ENCODE measurements at places on chromosomes 7 and 10. TPM values are rescaled to one million over a fixed set of nuclear protein-coding genes. Genes with fewer than 3 reads are reported as not detected.

GRCh38 chr7:6546498-6547251 lies 4.6 kb downstream of the GRID2IP start:
- DNase-seq, result peak; percentile 21

GRCh38 chr7:111903016-111903415 lies 303.2 kb downstream of the DOCK4 start:
- no peak for DNase-seq

DNA sequence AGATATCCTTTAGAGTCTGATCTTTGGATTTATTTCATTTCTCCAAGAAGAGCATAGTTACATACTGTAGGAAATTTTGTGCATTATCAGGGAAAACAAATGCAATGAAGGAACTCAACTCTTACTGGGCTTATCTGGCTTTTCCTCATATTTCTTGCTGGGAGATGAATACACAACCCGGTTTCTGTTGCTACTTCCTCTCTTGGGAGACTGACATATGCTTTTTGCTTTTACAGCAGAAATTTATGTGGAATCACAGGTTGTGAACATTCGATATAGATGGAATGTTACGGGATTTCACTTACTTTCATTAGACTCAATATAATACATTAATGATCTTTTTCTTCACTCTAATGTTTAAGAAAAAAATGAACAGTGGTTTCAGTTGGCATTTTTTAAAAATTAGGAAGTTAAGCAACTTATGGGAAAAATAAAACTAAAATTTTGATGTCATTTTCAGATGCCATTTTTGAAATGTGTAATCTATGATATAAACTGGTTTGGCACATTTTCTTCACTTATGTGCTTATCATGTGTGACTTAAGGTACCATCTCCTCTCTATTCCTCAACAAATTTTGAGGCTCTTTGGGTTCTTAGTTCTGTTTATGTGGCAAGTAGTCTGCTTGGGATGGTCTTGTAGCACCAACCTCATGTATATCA lies 7.1 kb downstream of the SND1 start:
- DNase-seq, result no peak

DNA sequence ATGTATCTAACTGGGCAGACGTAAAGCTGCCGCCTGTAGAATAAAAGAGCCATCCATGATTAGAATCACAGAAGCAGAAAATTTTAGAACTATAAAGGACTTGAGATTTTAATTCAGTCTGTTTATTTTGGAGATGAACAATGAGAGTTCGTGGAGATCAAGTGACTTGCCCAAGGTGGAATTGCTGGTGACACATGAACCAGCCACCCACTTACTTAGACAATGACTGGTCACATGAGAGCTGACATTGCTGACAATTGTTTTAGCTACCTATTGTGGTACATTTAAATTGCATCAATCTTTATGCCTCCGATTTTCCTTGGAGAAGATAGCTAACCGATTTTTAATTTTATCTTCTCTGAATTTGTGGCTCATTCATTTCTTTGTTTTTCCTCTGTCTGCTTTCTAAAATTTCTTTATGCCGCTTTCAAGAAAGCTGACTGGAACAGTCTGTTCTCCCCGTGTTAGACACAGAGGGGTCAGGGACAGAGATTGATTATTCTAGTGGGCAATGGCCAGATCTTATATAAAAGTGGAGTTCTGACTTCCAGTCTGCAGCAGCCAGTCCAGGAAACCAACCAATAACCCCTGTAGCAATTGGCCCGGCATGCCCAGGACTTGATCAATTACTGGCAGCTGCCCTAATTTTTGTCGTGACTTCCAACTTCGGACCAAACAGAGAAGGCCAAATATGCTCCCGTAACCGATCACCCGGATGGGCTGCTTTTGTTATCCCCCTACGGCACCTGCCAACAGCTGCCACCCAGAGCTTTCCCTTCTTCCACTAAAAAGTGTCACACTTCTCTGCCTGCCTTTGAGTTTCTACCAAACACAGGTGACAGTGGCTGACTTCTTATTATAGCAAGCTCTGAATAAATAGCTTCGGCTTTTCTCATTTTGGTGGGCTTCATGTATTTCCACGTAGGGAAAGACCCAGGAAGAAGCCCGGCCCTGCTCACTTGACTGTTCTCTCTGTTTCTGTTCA lies 241.6 kb downstream of the CAMK1D start:
- no peak for DNase-seq

DNA sequence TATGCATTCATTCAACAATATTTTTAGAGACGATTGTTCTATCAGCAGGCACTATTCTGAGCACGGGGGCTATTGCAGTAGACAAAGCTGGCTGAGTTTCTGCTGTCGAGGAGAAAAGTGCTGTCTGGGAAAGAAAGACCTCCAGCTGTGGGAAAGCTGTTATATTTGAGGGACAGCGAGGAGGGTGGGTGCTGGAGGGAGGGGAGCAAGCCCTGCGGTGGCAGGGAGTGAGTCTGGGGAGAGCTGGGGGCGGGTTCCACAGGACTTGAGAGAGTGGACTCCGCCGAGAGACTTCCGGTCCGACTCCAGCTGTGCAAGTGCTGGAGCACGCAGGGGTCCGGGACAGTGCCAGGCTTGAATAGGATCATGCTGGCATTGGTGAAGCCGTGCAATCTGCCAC lies 602.1 kb upstream of the FOXK1 start:
- DNase-seq, result no peak

DNA sequence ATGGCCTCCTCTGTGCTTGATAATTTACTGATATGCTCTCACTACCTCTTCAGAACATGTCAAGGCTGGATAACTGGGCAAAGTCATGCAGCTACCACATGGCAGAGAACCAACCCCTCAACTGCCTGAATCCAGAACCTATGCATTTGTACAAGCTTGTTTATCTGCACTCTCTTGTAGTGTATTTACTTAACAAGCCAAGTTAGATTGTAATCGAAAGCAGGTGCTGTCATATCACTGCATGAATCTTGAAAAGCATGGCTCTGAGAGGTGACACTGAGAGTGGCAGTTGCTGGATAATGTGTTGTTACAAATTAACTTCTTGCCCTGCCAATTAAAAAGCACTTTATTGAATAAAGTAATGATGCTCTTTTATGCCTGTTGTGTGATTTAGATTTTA lies 588.6 kb downstream of the NRG3 start:
- DNase-seq, result no peak

GRCh38 chr7:140911746-140912145 lies 13.0 kb downstream of the BRAF start:
- peak; percentile 47 for DNase-seq

GRCh38 chr10:18140957-18141845 lies 977 bp downstream of the CACNB2 start:
- DNase-seq, result peak; percentile 17

- no peak for DNase-seq
Observed at GRCh38 chr7:41133690-41134299, 569.1 kb downstream of the INHBA start.

- DNase-seq, result no peak
Observed at GRCh38 chr10:125233726-125234125, 73.4 kb upstream of the CTBP2 start.

DNA sequence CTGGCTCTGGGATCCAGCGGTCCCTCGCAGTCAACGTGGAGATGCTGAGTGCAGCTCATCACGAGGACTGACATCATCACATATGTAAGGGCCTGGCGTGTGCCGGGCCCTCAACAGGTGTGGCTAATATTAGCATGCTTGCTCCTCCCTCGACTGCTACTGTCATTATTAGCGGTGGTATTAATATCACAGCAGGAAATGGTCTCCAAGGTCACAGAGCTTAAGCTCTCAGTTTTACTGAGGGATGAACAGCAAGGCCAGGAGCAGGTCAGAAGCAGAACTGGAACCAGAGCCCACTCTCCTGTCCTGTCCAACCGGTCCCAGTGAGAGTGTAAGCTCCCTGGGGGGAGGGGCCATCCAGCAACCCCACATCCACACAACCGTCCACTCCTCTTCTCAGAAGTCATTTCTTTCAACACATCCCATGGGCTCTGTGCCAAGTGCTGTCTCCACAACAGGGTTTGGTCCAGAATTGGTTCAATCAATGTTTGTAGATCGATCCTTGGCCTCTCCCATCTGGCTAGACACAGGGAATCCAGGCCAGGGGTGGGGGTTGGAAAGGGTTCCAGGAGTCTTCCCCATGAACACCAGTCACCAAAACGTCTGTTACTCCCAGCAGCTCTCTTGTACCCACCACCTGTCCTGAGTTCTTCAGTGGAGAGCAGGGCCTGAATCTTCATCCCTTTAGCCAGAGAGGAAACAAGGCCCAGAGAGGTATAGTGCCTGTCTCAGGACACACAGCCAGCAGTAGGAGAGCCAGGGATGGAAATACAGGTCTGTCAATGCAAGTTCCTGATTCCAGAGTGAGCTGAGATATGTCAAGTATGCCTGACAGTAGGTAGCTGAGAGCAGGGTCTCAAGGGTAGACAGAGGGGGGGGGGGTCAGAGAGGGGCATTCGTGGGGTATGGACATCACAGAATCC lies 45.3 kb upstream of the ZMIZ1 start:
- no peak for DNase-seq

DNA sequence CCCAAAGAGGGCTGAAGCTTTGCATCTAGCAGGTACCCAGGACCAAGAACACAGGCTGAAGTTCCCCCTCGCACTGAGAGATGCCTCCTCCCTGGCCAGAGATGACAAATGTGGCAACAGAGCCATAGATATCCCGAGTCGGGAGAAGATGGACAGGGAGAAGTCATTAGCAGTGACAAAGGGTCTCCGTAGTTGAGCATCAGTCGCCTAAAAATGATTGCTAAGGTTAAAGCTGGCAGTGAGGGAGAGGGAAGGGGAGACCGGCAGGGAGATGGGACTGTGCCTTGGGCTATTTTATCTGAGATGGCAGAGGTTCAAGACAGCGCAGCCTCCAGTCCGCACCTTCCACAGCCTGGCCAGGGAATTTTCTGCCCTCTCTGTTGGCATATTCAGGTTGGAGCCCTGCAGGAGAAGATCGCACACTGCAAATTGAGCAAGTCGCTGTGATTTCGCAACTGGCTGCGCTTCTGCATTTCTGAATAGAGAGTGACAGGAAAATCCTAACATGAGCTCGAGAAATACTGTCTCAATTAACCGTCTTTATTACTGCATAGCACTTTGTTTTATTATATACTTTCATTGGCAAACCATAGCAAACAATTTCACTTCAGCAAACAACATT lies 238.9 kb upstream of the GPR26 start:
- DNase-seq, result peak; percentile 48

GRCh38 chr10:6841761-6842160 lies 261.7 kb upstream of the PRKCQ start:
- DNase-seq, result no peak

DNA sequence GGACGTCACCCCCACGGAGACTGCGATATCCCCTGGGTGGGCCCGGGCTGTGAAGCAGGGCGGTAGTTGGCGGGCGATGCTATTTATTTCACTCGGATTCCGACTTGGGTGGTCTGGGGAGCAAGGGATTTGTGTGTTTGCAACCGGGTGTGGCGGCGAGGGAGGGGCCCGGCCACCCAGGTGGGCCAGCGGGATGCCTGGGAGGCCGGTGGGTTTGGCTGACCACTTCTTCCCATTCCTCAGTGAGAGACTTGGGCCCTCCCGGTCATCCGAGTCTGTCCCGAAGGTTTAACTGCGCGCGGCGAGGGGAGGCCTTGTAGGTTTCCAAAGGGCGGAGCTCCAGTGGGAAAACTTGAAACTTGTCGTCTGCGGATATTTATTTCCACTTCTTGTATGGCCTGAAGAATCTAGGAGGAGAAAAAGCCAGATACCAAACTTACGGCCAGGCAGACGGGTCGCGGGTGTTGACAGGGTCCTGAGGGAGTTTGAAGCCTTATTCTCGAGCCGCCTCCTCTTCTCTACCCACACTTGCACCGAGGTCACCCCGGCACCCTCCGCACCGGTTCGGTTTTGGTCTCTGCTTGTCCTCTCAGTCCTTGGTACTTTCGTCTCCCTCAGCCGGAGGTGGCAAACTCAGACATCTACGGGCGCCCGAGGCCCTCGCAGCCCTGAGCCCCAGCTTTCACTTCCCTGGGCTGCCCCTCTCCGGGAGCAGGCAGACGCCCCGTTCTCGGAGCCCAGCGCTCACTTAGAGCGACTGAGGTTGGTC lies 17.9 kb downstream of the ZNF316 start:
- DNase-seq, result no peak

- no peak for DNase-seq
Observed at GRCh38 chr7:42108803-42109528, 128.0 kb downstream of the GLI3 start.

DNA sequence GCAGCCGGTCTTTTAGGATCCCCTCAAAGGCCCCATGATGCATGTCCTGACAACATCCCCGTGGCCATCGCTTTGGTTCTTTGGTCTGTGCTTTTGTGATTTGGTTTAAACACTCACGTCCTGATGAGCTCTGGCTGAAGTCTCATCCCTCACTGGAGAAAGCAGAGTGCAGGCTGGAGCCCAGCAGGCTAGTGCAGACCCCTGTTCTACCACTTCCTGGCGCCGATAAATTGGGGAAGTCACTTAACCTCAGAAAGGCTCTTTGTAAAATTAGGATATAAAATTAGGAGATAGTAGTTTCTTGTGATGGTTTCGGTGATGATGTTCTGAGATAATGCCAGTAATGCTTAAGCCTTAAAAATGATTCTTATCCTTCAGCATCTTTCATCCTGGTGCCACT lies 307.6 kb downstream of the GFRA1 start:
- no peak for DNase-seq

- DNase-seq, result no peak
Observed at GRCh38 chr10:90930971-90931871, 10.3 kb upstream of the ANKRD1 start.

GRCh38 chr7:74092321-74092963 lies 8.8 kb downstream of the LIMK1 start:
- DNase-seq, result no peak

Gene STEAP2
- 9.2 TPM for total RNA-seq

Gene GIMAP1
- total RNA-seq, result not detected

Gene PALD1
- total RNA-seq, result under 0.01 TPM

Gene WNT16
- total RNA-seq, result not detected

Gene KIAA1549
- total RNA-seq, result 3.8 TPM

Gene SDK1
- 2.0 TPM for total RNA-seq

Gene FOXK1
- total RNA-seq, result 45.8 TPM

Gene AGAP5
- 3.3 TPM for total RNA-seq

Gene TRIL
- total RNA-seq, result not detected

Gene PIK3AP1
- not detected for total RNA-seq

Gene RTKN2
- total RNA-seq, result 4.5 TPM

Gene SERPINE1
- total RNA-seq, result 429 TPM

Gene H2BK1
- not detected for total RNA-seq

Gene TMEM243
- 11.0 TPM for total RNA-seq

Gene BCAP29
- 129 TPM for total RNA-seq

Gene EZH2
- 4.8 TPM for total RNA-seq

Gene SFTPA1
- not detected for total RNA-seq

Gene SPDYE1
- total RNA-seq, result not detected

Gene NPTX2
- total RNA-seq, result 3.0 TPM

Data from mammary epithelial cell (primary cell).